ENCODE measurements at places on chromosomes 3 and 15.
A peak's percentile ranks its signal among the peaks of the same experiment; 100 is the strongest.

- DNase-seq = no peak
Observed at GRCh38 chr3:129470861-129471260, 30.8 kb downstream of the IFT122 start.

DNA sequence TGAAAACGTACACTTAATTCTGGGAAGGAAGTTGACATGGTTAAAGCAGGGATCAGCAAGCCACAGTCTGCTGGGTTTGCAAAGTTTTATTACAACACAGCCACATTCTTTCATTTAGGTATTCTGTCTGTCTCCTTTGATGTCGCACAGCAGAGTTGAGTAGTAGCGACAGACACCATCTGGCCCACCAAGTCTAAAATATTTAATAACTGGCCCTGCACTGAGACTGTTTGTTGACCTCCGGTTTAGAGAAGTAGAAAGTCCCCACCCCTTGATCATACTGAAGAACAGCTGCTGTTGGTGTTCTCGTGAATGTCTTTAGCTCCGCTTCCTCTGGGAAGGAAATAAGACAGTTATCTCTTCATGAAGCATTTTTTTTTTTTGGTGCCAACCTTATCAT is 66.2 kb downstream of the MCTP2 start:
- peak; percentile 14 for DNase-seq

DNA sequence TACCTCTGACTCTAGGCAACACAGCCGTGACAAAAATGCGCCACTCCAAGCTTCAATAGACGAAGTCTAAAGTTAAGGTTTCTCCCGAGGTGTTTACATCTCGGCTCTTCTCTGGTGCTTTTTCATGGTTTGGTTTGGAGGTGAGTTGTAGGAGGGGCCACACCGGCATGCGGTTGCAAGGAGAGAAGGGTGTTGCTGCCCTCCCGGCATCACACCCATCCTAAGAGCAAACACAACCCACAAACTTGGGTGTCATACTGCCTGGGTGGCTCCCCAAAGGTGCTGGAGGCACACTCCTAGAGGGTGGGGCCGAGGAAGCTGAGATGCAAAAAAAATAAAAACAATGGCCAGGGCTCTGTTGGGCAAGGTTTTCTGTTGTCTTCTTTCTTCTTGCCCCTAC is 225.2 kb upstream of the ICE2 start:
- DNase-seq = no peak

GRCh38 chr3:53941950-53942349 is 50.3 kb upstream of the SELENOK start:
- DNase-seq = peak; percentile 8

- no peak for DNase-seq
Observed at GRCh38 chr15:60574801-60575631, 96.1 kb upstream of the ICE2 start.

GRCh38 chr15:68312701-68313204 is 35.2 kb downstream of the FEM1B start:
- DNase-seq = no peak

DNA sequence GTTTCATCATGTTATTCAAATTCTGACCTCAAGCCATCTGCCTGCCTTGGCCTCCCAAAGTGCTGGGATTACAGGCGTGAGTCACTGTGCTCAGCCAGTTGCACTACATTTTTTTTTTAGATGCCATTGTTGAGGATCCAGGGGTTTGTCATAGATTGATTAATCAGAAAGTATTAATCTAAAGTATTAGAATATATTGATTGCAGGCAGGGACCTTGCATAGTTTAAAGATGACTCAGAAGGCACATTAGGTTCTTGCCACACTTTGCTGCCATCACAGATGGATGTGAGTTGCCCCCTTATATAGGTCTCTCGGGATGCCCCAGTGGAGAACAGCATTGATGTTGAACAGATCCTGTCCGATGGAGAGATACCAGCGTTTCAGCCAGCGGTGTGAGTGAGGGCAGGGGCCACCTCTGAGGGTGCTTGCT is 41.1 kb downstream of the IGF1R start:
- DNase-seq = no peak
